ENCODE measurements at places on chromosomes 16 and 17.
A peak's percentile ranks its signal among the peaks of the same experiment; 100 is the strongest.

GRCh38 chr17:59436900-59437299 is 105.4 kb downstream of the YPEL2 start:
- no peak for DNase-seq

GRCh38 chr16:83054283-83054682 is 427.5 kb downstream of the CDH13 start:
- DNase-seq: no peak

DNA sequence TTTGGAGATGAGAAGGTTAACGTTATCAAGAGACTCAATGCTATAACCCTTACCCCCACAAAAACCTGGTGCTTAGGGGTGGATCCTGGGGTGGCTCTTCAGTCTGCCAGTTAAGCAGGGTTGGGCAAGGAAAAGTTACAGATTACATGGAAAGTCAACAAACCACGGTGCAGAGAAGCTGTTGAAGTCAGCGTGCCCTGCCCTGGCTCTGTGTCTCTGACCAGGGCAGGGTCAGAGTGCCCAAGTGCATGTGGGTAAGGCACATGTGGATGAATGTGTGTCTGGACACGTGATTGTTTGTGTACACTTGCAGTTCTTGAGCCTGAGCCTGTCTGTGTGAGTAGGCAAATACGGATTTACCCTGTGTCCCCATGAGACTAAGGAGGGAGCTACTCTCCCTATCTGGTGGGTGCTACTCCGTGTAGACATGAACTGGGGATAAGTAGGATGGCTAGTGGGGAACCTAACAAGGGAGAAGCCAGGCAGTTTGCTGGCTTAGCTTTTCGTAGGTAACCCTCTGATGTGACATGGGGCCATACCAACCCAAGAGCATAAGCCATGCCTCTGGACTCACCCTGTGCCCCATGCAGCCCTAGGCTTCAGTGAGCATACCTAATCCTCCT is 5.5 kb downstream of the IGFBP4 start:
- DNase-seq: no peak

DNA sequence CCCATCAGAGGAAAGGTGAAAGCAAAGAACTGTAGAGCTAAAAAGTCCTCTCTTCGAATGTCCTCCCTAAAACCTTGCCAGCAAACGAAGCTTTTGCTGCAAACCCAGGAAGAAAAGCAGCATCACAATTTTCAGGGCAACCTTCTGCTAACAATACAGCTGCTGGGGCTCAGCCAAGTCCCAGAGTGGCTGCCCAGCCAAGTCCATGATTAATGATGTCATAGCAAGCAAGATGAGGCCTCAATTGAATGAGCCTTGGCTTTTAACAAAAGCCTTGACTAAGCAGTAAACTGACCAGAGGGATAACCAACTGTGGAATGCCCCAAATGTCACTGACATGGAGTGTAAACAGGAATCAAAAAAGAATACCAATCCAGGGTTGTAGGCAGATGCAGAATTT is 342.7 kb downstream of the PMP22 start:
- DNase-seq: no peak

GRCh38 chr17:39576187-39576586 is 31.5 kb downstream of the NEUROD2 start:
- DNase-seq: no peak

DNA sequence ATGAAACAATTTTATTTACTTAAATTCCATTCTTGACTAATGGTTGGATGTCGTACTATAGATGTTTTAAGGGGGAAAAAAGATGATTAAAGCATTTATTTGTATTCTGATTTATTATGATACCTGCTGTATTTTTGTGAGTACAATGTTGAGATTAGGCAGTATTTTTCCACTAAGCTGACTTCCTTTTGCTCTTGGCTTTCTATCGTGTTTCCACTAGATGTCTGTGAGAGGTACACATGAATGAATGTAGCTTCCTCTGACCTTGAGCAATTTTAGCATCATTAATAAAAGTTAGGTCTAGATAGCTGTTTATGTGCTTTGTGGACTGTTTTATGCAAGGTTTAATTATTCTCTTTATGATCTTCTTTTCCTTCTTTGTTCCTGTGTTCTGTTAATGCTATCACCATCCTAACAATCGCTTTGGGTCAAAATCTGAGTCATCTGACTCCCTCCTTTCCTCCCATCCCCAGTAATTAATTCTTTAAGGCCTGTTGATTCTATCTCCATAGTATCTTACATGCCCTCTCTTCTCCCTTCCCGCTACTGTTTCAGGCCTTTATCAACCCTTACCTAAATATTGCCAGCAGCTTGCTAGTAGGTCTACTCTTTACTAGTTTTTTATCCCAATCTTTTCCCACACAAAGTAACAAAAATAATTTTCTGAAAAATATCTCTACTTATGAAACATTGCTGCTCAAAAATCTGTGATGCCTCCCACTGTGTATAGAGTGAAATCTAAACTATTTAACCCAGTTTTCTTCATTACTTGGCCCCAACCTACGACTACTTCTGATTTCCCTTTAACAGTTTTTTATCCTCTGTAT is 76.0 kb downstream of the VMP1 start:
- no peak for DNase-seq

- DNase-seq: no peak
Measured at GRCh38 chr17:8632061-8632460, 1.5 kb upstream of the MYH10 start.

DNA sequence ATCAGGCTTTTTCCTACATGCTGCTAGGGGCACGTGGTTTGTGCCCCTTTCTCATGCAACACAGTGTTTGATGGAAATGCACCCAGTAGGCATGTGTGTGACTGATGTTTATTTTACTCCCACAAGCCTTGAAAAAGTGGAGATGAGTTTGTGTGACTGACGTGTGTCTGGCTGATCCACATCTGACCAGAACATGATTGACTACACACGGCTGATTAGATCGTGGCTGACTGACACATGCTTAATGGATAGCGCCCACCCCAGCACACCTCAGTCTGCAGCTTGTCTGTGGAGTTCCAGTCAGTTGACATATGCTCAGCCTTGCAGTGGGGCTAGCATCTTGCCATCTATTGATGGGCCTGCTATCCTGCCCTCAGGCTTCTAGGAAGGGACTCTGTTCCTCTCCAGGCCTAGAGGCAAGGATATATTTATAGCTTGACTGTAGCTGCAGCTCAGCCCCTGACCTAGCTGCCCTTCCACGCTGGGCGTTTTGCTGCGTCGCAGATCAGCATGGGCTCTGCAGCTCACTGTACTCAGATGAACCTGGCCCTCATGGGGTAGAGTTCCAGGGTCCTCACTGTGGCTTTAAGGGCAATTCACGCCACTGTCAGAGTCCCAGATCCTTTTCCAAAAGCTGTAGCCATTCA is 112.3 kb downstream of the HS3ST2 start:
- no peak for DNase-seq

- no peak for DNase-seq
Measured at GRCh38 chr17:72119077-72119872, 1.5 kb upstream of the SOX9 start.

DNA sequence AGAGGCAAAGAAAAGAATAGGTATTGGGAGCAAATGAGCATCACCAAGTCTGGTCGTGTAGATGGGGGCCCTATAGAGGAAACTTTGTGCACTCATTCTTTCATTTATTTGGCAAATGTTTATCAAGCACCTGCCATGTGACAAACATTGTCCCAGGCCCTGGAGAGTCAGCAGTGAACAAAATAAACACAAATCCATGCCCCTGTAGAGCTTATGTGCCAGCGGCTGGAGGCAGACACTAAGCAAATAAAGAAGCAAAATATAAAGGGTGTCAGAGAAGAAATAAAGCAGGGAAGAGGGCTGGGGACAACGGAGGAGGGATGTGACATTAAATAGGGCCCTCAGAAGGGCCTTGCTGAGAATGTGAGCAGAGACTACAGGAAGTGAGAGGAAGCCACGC is 45.5 kb downstream of the KATNIP start:
- no peak for DNase-seq

DNA sequence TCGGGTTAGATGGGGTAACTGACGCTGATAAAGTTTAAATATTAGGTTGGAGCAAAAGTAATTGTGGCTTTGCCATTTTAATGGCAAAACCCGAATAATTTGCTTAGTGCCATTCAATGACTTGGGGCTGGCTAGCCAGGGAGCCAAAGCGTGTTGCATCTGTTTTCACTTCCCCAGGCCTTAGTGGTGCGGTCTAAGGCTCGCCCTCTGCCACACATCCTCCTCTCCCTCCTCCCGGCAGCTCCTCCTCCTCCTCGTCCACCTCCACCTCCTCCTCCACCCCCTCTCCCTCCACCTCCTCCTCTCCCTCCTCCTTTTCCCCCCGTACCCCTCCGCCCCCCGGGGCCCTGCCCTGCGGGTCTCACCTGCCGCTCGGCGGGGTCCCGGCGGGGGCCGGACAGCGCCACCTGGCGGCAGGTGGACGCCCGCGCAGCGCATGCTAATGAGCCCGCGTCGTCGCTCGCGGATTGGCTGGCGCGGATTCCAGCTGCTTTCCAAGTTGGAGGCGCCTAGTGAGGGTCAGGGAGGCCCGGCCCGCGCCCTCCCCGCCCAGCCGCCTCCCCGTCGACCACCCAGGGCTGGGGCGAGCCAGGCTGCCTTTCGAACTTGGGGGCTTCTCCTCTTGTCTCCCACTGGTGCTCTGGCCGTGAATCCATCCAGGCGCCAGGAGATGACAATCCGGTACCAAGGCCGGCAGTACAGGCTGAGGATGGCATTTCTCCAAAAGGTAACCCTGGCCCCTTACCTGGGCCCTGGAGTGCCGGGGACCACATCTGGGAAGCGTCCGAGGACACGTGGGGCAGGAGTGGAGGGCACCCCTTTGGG is 36.6 kb upstream of the RGS9 start:
- no peak for DNase-seq

- DNase-seq: no peak
Measured at GRCh38 chr16:76007645-76008044, 269.6 kb upstream of the CNTNAP4 start.

DNA sequence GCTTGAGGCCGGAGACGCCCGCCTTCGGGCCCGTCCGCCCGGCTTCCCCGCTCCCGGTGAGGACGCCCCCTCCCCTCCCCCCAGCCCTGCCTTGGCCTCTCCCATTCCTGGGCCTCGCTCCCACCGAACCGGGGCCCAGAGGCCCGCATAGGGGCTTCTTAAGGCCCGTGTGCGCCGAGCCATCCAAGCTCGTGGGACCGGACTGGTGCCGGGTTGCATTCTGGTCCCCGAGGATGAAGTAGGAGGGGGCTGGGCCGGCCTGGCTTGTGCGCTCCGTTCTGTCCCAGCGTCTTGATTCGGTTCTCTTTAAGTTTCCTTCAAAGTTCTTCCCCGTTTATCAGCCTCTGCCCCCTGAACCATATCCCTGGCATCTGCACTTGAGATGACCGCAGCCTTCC is 488 bp downstream of the SENP3 start:
- DNase-seq: peak; percentile 87

- no peak for DNase-seq
Measured at GRCh38 chr17:59851439-59852375, 41.0 kb downstream of the TUBD1 start.

- no peak for DNase-seq
Measured at GRCh38 chr16:49335828-49336227, 37.8 kb upstream of the C16orf78 start.

- no peak for DNase-seq
Measured at GRCh38 chr16:46632778-46633733, 11.9 kb upstream of the SHCBP1 start.

DNA sequence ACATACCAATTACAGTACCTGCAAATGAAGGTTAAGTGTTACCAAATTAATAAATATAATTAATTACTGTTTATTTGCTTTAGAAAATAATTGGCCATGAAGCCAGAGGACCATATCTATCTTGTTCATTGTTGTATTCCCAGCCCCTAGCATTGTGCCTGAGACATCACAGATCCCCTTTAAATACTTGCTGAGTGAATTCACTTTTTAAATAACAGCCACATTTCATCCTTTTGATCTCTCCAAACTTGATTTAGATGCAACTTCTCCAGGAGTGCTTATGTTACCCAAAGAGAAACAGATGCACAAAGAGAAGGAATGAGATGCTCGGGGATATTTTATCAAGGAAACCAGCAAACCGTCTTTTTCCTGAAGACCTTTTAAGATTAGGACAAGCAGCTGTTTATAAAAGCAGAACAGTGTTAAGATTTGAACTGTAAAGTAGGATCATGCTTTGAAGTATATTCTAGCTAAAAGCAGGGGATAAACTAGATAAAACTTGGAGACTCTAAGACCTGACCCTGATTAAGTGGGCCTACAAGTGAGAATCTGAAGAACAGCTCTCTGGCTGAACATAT is 66.3 kb downstream of the CHD9 start:
- DNase-seq: no peak

- no peak for DNase-seq
Measured at GRCh38 chr17:4014148-4014927, 50.1 kb upstream of the ATP2A3 start.

DNA sequence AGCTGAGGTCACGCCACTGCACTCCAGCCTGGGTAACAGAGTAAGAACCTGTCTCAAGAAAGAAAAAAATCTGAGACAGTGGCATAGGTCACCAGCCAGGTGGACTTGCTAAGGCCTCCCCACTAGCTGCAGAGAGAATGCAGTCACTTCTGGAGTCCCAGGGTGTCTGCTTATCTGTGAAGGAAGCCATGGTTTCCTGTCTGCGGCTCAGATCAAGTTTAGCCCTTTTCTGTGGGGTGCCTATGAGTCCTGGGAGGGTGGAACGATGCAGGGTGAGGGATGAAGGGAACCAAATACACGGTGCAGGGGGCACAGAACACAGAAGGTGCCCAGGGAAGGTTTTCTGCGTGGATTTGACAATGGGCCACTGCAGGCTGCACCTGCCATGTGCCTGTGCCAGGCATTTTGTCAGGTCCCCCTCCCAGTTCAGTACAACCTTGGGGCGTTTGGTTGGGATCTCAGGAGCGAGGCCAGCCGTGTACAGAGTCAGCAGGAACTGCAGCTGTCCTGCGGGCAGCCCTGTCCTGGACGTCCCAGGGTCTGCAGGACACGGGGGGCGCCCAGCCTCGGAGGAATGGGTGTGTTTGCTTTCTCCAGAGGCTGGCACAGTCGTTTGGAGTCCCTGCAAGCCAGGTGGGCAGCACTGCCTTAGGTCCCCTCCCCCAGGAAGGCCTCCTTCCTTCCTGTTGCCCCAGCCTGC is 41.8 kb downstream of the RAB11FIP4 start:
- no peak for DNase-seq

DNA sequence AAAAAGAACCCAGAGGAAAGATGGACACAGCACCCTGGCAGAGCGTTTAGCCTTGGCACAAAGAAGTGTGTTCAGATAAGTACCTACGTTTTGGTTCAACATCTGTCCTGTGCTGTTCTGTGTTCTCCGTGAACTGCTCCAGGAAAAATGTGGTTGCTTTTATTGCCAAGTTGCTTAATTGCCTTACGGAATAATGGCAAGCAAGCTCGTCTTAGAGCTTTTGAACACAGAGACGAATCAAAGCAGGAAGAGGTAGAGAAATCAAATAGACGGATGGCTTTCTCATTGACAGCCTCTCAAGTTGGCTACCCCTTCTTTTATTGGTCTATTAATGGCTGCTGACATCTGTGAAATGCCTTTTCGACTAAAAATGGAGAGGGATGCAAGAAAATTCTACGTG is 911.1 kb upstream of the EEF2KMT start:
- no peak for DNase-seq

Measured in vagina (tissue), 2 donors.